ENCODE measurements at places on chromosomes 12 and 14.
A peak's percentile ranks its signal among the peaks of the same experiment; 100 is the strongest.

- no peak for DNase-seq
These were observed 212.0 kb downstream of the PTPRO start for GRCh38 chr12:15534322-15534721.

- DNase-seq, result no peak
These were observed 160.6 kb upstream of the HMGA2 start for GRCh38 chr12:65663648-65664047.

GRCh38 chr14:52380294-52380693 lies 66.2 kb downstream of the PTGER2 start:
- DNase-seq, result no peak

DNA sequence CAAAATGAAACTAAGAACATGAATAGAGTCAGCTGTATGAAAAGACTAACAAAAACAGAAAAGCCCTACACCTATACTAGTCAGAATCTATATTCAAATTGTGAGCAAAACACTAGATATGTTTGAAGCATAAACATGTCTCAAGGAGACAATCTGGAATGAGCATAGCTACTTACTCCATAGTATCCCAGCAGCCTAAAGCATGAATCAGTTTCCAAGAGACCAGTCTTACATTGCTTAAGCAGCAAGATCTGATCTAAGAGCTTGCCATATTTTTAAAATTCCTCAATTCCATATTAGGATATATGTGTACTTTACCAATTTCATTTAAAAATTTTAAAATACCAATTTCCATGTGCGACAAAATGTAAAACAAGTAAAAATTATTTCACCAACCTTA lies 7.7 kb downstream of the CAPS2 start:
- DNase-seq, result no peak

DNA sequence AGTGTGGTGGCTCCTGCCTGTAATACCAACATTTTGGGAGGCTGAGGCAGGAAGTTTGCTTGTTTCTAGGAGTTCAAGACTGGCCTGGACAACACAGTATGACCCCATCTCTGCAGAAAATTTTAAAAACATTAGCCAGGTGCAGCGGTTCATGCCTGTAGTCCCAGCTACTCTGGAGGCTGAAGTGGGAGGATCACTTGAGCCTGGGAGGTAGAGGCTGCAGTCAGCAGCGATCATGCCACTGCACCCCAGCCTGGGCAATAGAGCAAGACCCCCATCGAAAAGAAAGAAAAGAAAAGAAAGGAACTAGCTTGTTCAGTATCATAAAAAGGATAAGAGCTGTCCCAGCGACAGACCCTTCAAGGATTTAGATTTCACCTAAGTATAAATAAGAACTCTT lies 18.1 kb upstream of the PWP1 start:
- no peak for DNase-seq

DNA sequence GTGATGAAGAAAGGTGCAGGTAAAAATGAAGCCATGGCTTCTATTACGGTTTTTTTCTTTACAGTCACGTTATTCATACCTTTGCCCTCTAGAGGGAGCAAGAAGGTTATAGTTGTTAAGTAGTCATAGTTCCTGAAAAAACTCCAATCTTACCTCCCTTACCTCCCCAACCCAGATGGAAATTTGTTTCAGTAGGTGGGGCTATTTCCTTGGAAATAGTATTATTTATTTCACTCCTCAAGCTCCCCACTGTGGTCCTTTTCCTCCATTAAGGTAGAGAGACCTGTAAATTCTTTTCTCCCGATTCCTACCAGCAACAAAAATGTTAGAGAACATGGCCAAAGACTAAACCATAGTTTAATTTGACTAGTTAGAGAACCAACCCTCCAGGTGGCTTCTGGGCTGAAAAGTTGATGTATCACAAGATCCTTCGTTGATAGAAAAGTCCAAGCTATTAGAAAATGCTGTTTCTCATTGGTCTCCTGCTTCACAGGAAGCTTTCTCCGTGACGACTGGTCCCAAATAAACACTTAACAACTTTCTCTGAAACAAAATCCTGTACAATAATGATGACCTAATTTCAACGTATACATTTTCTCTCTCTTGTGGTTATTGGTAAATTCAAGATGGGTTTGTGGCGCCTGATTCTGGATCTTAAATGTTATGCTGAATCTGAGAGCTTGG lies 43.5 kb downstream of the TMX1 start:
- peak; percentile 34 for DNase-seq

Measured in NCI-H1930 (cell line).